Neural crest cell (in vitro differentiated cells): ENCODE measurements at places on chromosomes 13 and 19. TPM values are rescaled to one million over a fixed set of nuclear protein-coding genes. Genes with fewer than 3 reads are reported as not detected.

Gene SYDE1
- 23.8 and 24.7 TPM in 2 replicates for total RNA-seq

Gene N4BP2L1
- 1.6 and 2.0 TPM in 2 replicates for total RNA-seq

Gene MAG
- not detected in 2 replicates for total RNA-seq

Gene CYP2A13
- total RNA-seq, result not detected in 2 replicates

Gene CD79A
- 0.32 and 0.70 TPM in 2 replicates for total RNA-seq

Gene CFAP97D2
- total RNA-seq, result not detected in 2 replicates

Gene ICAM5
- total RNA-seq, result not detected in 2 replicates

Gene KLK3
- not detected in 2 replicates for total RNA-seq

Gene LRRC8E
- 0.51 and 1.0 TPM in 2 replicates for total RNA-seq
